ENCODE measurements at places on chromosomes 7 and 10.

GRCh38 chr10:116001262-116001857 lies 271.6 kb downstream of the GFRA1 start:
- DNase-seq = no peak

DNA sequence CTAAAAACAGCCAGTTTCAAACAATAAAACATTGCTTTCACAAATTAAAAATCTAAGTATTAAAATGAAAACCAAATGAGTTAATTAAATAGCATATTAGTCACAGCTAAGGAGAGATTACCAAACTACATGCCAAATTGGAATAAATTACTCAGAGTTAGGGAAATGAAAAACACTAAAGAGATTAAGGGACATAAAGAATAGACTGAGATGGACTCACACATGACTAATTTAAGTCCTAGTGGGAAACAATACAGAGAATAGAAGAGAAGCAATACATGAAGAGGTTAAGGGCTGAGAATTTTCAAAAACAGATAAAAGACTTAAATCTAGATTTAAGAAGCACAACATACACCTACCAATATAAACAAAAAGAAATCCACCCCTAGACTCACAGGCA lies 110.6 kb downstream of the ZFAND4 start:
- DNase-seq = no peak

DNA sequence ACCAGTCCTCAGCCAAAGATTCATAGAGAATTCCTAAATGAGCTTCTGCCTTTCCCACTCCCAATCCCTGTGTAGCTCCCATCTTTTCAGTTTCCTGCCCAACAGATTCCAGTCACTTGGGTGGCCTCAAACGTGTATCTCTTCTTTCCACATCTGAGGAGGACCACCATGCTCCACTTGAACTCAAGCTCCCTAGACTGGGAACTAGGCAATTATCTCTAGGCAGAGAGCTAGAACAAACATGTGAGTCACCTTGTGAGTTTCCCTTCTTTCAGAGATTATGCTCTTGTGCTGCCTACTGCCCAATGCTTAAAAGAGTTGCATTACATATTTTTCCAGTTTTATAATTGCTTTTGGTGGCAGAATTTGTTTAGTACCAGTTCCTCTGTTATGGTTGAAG lies 178.0 kb downstream of the MDFIC start:
- no peak for DNase-seq

DNA sequence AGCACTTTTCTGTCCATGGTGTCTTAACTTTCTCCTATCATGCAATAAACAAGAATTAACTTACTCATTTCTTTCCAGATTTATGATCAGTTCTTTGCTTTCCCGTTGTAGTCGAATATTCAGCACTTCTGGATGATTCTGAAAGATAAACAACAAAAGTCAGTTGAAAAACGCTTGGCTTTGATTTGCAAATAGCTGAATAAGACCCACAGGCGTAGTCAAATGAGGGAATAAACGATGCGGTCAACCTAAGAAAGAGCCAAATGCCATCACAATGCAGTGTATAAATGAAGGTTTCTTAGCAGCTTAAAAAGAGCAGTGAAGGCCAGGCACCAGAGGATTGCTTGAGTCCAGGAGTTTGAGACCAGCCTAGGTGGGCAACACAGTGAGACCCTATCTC lies 109.4 kb downstream of the ADAM12 start:
- DNase-seq = no peak

- no peak for DNase-seq
These were observed 58.3 kb upstream of the GJD4 start for GRCh38 chr10:35546824-35547225.

GRCh38 chr10:15642095-15642494 lies 77.6 kb downstream of the ITGA8 start:
- DNase-seq = no peak

- DNase-seq = no peak
These were observed 3.7 kb downstream of the IKZF1 start for GRCh38 chr7:50308203-50308531.

DNA sequence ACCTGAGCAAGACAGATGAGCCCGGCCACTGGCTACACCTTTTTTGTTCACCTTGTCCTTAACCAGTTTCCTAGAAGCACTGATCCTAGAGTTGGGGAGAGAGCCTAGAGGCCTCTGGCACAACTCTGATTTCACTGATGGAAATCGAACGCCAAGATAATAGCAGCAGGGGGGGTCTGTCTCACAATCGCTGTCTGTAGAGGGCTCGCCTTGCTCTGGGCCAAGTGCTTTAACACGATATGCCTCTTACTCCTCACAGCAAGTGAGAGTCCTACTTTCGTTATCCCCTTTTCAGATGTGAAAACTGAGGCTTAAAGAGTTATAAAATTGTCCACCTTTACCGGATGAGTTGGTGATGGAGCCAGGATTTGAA lies 472 bp downstream of the RASSF4 start:
- no peak for DNase-seq
